ENCODE measurements at places on chromosomes 7 and 10.

DNA sequence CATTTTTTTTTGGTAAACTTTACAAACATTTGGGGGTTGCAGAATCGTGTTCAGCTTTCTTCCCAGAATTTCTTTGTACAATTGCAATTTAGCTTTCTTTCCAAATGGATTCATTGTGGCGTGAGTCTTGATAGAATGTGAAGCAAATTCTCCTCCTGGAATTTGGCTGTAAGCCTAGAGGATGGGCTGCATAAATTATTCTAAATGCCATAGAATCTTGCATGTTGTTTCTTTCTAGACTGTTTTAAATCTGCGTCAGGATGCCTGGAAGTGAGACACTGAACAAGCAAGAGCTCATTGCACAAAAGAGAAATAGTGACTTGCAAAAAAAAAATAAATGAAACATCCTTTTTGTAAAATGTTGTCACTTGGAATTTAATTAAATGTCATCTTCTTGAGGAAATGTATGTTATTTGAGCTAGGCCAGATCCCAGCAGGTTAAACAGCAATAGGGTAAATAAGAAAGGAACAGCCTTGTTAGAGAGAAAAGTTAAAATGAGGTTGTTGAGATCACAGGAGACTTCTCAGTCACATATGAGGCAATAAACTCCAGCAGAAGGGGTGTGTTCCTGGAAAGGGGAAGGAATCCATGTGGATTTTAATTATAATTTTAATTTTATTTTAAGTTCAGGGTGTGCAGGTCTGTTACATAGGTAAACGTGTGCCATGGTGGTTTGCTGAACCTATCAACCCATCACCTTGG, 483.0 kb downstream of the PLXDC2 start:
- no peak for DNase-seq

- no peak for DNase-seq
Observed at GRCh38 chr7:3955026-3955425, 654.0 kb downstream of the SDK1 start.

GRCh38 chr7:108078211-108078673, 51.9 kb downstream of the LAMB4 start:
- no peak for DNase-seq

DNA sequence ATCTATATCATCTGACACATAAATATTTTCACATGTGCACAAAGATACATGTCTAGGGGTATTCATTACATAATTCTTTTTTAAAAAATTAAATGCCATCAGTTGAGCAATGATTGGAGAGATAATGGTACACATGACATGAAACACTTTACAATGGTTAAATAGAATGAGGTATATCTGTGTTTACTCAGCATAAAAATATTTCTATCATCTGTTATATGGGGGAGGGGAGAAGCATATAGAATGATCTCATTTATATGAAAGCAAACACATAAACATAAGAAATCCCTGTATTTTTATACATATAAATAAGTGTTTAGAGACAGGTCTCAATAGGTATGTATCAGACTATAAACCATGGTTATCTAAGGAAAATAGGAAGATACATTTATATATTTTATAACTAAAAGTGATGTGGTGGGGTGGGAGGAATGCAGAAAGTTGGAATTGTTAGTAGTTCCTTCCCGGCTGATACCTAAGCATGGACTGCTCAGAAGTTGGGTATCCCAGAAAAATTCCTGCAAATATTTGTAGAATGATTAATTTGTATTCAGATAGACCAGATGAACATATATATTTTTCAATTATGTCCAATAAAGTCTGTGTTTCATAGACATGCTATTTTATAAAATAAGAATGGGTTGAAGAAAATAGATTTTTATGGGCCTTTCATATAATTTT, 75.1 kb downstream of the SHOC2 start:
- no peak for DNase-seq

DNA sequence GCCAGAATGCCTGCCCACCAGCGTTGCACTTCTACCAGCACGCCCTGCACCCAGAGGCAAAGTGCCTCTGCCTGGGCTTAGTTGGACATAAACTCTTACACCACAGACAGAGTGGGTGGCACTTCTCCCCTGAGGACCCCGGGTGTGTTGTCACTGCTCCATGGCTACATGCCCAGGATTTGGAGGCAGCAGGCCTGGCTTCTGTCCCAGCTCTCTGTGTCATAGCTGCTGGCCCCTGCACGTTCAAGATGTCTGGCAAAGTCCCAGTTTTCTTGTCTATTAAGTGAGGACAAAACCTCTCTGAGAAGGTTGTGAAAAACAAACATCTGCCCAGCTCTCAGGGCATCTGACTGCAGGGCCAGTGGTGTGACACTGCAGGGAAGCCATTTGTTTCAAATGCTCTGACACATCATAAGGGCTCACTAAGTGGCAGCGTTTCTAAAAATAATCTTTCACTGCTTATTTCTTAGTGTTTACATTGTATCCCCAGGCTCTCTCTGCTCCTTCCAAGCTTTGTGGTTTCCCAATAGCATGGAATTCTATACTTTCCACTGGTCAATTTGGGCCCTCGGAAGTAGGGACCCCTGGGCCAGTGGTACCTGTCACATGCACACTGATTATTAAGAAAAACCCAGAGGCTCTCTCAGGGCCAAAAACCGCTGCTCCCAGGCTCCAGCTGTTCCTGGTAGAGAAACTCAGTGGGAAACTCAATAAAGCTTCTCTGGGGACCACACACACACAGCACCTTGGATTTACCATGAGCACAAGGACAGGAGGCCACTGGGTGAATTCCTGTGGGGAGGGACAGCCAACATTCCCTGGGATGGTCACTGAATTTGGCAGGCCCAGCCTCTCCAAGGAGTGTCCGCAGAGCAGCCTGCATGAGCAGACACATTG, 86.2 kb upstream of the ANLN start:
- no peak for DNase-seq

DNA sequence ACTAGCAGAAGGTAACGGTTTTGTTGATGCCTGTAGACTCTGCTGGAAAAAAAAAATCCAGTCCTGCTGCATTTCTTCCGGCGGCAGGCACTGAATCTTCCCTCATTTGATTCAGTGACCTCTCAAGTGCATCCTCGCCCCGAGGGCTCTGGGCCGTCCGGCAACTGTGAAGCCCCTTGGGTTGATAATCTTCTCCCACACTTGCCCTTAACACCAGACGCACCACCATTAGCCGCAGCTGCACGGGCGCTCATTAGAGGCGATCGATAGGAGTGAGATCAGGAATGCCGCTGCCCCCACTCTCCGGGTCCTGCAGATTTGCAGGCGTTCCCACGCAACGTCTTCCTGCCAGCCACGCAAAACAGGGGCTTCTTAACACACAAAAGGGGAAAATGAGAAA, 200.0 kb upstream of the MKI67 start:
- no peak for DNase-seq

GRCh38 chr10:96369890-96370583, 11.2 kb upstream of the OPALIN start:
- no peak for DNase-seq

DNA sequence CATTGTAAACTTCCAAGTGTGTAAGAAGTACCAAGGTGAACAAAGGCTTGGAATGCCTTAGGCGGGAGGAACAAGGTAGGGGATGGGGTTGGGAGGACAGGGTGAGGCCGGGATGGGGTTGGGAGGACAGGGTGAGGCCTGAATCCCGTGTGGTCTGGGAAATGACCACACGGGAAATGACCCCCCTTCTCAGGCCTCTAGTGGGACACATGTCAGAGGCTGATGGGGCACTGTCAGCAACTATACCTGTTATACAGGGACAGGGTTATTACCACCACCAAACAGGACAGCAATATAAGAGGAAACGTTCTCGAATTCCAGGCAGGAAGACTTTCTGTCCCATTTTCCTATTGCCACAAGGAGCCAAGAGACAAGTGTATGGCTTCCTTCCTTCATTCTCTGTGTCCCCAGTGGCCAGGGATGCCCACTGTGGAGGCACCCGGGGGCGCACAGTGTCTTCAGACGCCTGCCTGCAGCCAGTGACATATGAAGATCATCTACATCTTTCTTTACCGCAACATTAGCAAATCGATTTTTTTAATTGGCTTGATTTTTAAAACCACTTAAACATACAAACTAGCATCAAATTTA, 1.3 kb downstream of the MKI67 start:
- DNase-seq: no peak

GRCh38 chr7:1284743-1285458, 52.2 kb downstream of the UNCX start:
- no peak for DNase-seq

DNA sequence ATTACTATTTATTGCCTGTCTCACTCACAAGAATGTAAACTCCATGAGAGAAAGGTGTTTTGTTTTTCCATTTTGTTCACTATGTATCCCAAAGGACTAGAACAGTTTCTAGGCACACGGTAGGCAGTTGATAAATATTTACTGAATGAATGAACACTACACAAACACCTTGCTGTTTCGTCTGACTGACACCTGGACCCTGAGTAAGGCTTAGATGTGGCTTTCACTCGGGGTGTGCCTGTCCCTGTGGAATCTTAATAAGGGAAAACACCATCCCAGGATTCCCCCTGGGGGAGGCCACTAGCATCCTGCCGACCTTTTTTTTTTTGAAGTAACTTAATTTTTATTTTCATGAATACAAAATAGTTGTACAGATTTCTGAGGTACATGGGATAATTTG, 66.6 kb upstream of the STEAP1B start:
- no peak for DNase-seq

All from NCI-H748 treated with DMSO at 0.1 percent for 48 hours (cell line).